NCI-H146 (cell line): ENCODE measurements at places on chromosomes 1 and 21.
A peak's percentile ranks its signal among the peaks of the same experiment; 100 is the strongest.

- peak; percentile 5 for DNase-seq
These were observed 755 bp upstream of the THRAP3 start for GRCh38 chr1:36223381-36223995.

DNA sequence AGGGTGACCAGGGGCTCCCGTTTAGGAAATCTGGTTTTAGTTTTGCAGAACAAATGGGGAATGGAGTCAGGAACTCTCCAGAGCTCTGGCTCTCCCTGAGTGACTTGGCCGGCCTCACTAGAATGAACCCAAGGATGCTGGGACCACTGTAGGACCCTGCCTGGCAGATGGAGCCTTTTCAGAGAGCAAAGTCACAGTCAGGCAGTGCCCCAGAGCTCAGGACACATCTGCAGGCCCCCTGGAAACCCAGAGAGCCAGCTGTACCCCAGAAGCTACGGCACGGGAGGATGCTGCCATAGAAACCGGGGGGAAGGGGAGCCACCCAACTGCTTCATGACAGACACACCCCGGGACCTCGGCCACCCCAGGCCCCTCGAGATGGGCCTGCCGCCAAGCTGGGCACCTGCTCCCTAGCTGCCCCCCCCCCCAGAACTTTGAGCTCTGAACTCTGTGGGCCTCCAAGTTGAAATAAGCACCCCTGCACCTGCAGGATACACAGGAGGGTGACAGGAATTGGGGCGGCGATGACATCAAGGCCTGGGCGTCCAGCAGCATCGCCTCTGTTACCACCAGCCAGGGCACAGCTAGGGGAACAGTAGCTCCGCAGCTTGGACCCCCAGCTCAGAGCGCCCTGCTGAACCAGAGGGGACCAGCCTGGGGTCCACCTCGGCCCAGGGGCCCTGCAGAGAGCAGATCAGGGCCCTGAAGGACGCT lies 91.8 kb upstream of the VAMP3 start:
- DNase-seq: no peak

DNA sequence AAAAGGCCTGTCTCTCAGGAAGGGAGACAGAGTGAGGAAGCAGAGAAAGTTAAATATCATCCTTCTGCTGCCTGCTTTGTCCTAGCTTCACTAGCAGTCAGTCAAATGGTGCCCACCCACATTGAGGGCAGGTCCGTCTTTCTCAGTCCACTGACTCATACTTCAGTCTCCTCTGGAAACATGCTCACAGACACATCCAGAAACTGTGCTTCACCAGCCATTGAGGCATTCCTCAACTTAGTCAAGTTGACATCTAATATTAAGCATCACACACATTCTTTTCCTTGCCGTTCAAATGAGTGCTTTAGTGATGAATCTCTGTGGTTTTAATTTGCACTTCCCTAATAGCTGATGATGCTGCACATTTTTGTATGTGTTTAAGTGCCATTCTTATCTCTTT lies 777.8 kb upstream of the PRMT6 start:
- DNase-seq: no peak

DNA sequence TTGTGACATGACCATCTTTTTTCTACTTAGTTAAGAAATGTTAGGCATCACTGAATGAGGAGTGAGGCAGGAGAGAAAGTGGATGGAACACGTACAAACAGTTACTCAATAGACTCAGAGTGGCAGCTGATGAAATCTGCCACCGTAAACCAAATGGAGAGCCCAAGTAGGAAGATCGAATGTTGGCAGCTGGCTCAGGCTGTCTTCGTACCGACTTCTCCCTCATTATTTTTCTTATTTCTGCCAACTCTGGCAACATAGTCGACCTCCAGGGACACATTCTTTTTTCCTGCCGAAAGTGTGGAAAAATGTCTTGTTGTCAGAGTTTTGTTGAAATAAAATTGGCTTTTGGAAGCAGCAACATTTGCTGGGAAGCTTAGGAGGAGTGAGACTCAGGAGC lies 143.3 kb downstream of the GREM2 start:
- DNase-seq: no peak
